ENCODE measurements at places on chromosomes 13 and 19.

- DNase-seq = no peak
Observed at GRCh38 chr13:99662678-99663077, 161.4 kb downstream of the TM9SF2 start.

DNA sequence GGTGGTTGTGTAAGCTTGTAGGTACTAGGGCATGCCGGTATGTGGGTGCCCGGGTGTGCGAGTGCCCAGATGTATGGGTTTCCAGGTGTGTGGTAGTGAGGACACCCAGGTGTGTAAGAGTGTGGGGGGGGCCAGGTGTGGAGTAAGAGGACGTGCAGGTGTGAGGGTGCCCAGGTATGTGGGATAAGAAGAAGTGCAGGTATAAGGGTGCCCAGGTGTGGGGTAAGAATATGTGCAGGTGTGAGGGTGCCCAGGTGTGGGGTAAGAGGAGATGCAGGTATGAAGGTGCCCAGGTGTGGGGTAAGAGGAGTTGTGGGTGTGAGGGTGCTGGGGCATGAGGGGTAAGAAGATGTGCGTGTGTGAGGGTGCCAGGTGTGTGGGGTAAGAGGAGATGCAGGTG, 14.3 kb downstream of the MARK4 start:
- DNase-seq = no peak

DNA sequence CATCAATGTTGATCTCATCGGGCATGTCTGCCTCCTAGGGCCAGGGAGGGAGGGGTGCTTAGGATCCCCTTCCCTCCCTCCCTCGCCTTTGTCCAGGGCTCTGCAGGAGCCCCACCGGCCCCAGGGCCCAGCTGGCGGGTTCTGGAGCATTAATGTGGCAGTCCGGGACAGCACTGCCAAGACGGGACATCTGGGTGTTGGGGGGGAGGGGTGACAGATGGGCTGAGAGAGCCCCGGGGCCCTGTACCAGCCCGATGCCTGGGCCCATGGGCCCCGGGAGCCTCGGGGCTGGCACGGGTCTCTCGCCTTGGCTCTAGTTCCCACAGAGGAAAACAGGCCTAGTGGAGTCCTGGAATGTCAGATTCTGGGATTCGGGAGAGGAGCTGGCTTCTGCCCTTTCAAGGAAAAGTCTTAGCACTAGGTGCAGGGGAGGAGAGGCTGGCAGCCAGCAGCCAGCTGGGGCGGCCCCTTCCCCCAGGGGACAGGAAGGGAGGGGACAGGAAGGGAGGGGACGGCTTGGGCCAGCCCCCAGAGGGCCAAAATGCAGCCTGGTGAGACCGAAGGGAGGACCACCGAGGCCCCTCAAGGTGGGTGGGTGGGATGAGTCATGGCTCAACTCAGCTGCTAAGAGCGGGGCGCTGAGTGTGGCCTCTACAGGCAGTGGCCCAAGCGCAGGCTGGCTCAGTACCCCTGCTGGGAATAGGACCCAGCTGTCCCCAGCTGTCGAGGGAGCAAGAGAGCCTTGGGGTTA, 3.1 kb downstream of the PPP1R14A start:
- no peak for DNase-seq

GRCh38 chr19:36963280-36963679, 47.1 kb downstream of the ZNF568 start:
- DNase-seq = no peak

DNA sequence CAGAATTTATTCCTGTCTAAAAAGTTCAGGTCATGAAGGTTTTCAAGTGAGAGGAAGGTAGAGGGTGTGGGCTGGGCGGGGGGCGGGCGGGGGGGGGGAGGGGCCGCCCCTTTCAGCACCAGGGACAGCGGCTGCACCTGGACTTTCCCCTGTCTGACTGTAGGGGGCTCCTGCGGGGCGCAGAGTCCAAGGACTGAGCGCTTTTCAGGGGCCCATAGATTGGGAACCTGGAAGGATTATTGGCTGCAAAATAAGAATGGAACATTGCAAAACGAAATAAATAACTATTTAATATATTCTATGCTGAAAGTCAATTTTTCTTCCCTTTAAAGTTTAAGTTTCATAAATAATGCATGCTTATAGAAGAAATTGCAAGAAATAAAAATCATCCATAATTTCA, 8.9 kb upstream of the CYP4F3 start:
- DNase-seq = no peak

DNA sequence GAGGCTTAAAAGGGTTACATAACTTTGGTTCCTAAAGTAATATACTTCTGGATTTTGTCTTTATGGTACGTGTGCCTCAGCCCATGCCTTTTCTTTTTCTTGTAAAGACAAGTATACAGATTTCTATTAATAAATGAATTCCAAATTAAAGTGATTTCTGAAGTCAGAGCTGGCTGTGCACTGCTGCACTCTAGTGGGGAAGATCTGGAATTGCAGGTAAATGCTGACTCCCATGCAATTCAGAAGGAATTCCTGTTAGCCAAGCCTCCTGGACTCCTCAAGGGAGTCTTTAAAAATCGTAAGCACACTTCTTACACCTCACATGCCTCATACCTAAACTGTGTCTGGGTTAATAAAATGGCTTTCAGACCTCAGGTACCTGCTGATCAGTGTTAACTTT, 118.4 kb upstream of the SLC7A1 start:
- DNase-seq = no peak

DNA sequence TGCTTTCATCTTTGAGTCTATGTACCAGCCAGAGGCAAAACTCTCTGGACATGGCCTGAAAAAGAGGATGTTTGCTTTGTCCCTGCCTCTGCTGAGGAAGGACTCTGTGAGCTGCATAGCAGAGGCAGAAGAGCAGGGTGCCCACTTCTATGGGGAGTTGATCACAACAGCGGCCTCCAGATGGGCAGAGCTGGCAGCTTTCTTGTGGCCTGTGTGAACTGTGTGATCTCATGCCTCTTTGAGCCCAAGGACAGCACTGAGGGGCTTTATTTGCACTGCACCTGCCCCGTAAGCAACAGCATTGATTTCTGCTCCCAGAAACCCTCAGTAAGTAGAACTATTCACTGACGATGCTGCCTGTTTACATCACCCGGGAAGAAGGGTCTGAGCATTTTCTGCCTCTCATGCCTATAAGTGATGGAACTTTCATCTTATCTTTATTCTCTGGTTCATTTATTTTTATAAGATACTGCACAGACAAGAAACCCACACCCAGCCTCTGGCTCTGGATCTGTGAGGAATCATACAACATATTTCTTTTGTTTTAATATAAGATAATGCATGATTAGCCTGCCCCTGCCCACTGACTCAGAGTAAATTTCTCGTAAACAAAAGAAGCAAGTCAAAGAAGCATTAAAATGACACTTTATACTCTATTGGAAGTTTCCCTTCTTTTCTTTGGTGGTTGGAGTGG, 244.2 kb upstream of the SOX21 start:
- no peak for DNase-seq

- DNase-seq = no peak
Observed at GRCh38 chr19:7482584-7483439, 6.0 kb downstream of the PEX11G start.

DNA sequence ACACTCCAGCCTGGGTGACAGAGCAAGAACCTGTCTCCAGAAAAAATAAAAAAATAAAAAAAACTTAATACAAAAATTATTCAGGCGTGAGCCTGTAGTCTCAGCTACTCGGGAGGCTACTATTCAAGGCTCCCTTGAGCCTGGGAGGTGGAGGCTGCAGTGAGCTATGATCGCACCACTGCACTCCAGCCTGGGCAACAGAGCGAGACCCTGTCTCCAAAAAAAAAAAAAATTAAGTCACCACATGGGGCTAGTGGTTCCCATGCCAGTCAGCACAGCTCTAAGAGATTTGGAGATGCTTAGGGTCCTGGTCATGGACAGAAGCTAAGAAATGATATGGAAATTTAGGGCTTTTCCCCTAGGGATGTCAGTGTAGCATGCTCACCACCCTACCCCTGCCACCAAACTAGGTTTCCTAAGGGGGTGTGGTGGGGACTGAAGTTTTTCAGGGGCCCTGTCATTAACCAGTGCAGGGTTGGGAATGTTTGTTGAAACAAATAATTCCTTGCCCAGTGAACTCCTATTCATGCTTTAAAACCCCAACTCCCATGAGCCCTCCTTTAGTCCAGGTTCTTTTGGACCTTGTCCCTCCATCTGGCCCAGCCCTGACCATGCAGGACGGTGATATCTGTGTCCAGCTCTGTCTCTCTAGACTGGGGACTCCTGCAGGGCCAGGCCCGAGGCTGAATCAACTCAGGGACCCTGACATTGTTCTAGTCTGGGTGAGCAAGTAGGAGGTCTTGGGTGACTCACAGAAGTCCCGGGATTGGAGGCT, 1.8 kb downstream of the FCHO1 start:
- DNase-seq = no peak

GRCh38 chr19:55173714-55174409, 6.2 kb downstream of the SYT5 start:
- no peak for DNase-seq

DNA sequence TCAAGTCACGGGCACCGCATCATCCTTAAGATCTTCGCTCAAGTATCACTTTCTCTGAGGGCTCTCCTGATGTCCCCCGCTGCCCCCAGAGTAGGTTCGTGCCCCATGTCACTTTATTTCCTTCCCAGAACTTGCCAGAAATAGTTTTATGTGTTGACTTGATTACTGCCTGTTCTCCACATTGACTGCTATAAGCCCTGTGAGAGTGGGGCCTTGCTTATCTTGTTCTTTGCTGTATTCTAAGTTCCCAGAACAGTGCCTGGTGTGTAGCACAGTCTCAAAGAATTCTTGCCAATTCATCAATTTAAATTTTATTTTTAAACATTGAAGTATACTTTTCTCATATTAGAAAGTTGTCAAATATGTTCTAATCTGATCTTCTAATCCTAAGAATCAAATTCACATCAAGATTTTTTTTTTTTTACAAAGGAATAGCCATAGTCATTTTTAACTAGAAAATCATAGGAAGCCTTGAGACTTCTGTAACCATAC, 32.1 kb upstream of the GPR183 start:
- DNase-seq = no peak

DNA sequence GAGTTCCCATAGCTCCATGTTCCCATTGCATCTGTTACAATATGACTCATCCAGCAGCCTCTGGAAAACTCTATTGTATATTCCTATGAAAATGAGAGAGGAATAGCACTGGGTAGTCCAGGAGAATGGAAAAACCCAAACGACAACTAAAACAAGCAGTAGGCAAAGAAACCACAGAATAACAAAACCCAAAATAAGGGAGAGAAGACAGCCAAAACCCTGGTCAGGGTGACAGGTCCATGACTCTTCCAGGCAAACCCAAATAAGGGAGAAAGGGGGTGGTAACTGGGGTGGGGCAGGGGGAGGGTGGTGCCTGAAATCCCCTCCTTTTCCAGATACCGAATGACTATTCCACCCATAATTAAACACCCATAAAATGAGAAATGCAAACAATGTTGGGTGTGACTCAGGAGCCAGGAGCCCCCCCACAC, 4.0 kb upstream of the ZNF8 start:
- DNase-seq = no peak

GRCh38 chr13:111527614-111528229, 207.3 kb downstream of the TEX29 start:
- no peak for DNase-seq

DNA sequence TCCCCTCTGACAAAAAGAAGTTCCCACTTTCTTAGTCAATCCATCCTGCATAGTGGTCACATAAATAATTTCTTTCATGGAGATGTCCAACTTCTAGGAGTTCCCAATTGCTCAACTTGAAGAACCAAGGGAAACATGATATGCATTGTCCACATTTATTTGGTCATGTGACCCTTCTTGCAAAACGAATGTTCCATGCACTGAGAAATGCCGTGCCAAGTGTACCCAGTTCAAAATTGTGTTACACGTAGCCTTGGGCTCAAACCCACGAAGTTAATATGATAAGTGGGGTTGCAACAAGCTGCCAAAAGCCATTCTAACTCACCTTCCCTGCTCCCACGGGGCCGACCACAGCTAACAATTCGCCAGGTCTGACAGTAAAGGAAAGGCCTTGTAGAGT, 113.1 kb downstream of the ABCC4 start:
- DNase-seq = no peak

- DNase-seq = no peak
Observed at GRCh38 chr19:10830931-10831779, 4.9 kb downstream of the TMED1 start.

- DNase-seq = no peak
Observed at GRCh38 chr13:50951366-50951765, 41.8 kb downstream of the RNASEH2B start.

- DNase-seq = no peak
Observed at GRCh38 chr19:14237014-14237941, 31.3 kb upstream of the ADGRL1 start.

GRCh38 chr13:39931505-39931904, 276.0 kb downstream of the COG6 start:
- DNase-seq = no peak

DNA sequence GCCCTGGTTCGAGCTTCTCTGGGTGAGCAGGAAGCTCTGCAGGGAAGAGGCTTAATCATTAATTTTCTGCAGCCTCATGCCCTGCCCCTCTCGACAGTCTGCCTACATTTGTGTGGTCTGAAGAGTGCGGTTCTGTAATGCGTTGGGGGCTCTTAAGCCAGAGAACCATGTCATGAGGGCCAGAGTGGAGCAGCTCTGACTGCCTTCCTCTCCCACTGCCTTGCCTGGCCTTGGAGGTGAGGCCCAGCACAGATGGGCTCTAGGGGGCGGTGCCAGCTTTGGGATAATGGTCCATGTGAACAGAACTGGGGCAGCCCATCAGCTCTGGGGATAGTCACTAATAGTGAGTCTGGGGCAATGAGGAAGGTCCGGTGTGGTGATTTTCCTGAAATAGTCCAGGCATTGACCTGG, 5.7 kb downstream of the FGF9 start:
- DNase-seq = no peak

DNA sequence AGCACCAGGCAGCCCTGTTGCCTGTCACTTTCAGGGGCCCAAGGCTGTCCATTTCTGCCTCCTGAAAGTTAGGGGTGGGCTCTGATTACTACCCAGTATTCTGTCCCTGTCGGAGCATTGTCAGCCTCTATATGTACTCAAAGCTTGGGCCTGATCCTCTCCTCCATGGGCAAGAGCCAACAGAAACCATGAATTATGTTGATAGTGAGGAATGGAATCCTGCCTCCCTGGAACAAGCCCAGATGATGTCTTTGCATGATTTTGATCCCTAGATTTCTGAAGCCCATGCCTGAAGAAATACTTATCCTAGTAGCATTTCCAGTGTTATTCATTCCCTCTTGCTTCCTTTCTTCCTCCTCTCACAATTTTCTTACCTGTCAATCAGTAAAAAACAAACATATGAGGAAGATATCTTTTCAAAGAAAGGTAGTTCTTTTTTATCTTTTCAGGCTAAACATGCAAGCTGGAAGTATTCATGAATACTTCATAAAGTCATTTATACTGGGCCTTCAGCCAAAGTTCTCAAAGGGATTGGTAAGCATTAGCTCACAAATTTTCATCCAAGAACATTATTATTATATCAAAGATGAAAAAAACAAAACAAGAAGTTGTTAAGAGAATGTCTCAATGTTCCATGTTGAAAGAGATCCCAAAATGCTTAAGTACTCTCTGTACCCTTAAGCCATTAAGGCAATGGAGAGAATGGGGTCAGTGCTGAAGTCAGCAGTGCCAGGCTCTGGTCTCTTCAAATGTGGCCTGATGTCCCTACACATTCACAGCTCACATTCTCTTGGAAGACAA, 171.7 kb downstream of the NHLRC3 start:
- DNase-seq = no peak

GRCh38 chr13:94988654-94989053, 276.3 kb upstream of the SOX21 start:
- DNase-seq = no peak
